ENCODE measurements at places on chromosomes 2 and 18. TPM values are rescaled to one million over a fixed set of nuclear protein-coding genes. Genes with fewer than 3 reads are reported as not detected.

Gene NCKAP5
- 0.79 TPM for total RNA-seq

Gene DSC2
- 10.9 TPM for total RNA-seq

Gene MMADHC
- total RNA-seq, result 92.0 TPM

DNA sequence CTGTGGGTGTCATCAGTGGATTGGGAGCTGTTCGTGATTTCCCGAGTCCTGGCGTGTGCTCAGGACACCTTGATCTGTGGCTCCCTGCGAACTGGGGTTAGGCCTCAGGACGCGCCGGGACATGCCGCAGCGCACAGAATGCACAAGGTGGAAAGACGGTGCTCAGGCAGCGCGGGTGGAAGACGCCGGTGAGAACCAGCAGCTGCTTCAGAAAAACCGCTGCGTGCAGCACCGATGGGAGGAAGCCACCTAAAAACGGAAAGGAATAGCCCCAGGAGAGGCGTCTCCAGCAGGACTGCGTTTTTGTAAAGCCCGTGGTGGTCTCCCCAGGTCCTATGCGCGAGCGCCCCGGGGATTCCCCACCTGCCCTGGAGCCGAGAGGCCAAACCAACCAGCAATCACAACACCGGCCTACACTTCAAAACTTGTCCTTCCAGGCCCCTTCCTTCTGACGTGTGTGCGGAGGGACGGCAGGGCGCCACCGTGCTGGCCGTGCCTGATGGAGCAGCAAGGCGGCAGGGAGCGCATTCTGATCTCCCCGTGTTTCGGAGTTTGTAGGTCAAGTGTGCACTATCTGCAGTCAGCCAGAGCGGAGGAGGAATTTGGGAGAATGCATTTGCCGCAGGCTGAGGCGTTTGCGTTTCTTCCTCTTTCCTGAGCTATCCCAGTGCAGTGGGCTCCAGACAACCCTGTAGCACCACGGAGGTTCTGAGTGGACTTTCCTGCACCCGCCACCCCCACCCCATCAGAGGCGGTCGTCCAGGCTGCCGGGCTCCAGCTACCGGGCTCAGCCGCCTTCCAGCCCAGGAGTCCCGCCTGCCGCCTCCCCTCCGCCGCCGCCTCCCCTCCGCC is 32.2 kb downstream of the RTP5 start:
- no peak for DNase-seq
